Activated CD4-positive, alpha-beta memory T cell treated with anti-CD3 and anti-CD28 coated beads for 36 hours (primary cell): ENCODE measurements at places on chromosomes 12 and 14.

- DNase-seq: no peak
These were observed 11.5 kb downstream of the TECPR2 start for GRCh38 chr14:102374264-102374663.

- DNase-seq: peak; percentile 48
These were observed at the start of gene STON2 for GRCh38 chr14:81400202-81400678. Gene STON2, minus strand, starts transcription at chr14:81400324. Its CDS starts 1,942 bp downstream, at chr14:81398382.

DNA sequence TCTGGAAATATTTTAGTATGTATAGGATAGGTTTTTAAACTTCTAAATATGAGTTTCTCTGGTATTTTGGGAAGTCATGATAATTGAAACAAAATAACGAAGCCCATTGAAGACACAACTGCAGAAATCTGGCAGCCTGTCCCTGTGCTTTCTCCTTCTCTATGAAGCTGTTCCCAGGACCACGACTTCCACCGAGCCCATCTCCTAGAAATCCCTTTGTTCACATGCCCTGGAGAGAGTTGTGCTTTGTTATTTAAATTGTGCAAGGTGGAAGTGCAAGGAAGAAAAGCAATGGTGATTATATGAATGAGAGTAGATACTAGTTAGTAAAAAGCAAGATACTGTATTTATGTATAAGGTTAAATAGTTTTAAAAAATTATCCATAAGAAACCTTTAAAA is 32.2 kb downstream of the STK38L start:
- DNase-seq: no peak

DNA sequence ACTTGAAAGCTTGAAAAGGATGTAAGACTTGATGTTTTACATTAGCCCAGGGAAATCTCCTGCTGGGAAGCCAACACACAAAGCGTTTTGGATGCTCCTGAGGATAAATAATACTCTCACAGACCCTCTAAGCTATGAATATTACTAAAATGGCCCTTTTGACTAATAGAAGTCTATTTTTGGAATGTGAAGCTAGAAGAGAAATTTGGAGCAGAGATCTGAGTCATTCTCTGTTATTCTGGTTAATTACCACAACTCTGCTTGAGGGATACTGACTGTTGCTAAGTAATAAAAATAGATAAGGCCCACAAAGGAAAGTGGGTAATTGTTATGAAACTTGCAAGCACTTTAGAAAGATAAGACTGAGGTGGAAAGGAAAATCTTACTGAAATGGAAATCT is 346.2 kb upstream of the STXBP6 start:
- no peak for DNase-seq

- DNase-seq: no peak
These were observed 22.5 kb downstream of the SLC35E3 start for GRCh38 chr12:68768431-68768939.

- no peak for DNase-seq
These were observed 4.3 kb upstream of the HEBP1 start for GRCh38 chr12:13004361-13004760.

DNA sequence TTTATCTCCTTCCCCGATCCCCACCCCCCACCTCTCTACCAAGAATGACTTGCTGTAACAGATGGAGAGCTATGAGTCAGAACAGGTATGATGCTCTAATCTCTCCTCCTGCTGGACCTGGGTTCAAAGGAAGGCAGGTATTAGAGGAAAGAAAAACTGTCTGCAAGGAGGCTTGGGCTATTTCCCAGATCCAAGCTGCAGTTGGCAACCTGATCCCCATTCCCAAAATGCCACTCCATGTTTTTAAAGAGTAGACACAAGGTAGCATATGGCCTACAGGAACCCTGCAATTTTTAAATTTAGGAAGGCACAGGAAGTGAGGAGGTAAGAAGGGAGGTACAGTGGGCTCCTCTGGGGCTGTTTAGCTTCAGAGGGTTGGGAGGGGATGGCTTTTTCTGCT is 33.0 kb downstream of the SRRM4 start:
- no peak for DNase-seq

DNA sequence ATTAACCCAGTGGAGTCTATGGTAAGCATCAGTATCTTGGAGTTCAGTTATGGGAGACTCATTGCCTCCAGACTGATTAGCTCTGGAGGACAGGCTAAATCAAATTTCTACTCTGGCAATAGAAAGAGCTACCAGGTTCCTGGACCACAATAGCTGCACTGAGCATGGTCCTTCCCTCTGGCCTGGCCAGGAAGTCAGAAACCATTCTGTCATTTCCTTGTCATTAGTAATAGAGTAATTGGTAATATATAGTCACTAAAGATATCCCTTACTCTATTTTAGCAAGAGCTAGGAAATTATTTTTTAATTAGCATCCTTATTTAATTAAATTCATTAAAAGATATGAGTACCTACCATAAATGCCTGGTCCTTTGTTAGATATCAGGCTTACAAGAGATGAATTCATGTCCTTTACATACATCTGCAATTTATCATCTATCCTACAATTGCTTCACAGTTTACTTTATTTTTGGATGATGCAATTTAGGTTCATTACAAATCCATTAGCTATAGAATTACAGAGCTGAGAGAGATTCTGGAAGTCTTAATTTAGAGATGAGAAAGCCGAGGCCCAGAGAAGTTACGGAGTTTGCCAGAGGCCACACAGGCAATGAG is 23.7 kb upstream of the TDRD9 start:
- no peak for DNase-seq

- DNase-seq: no peak
These were observed 1.2 kb upstream of the FBXO33 start for GRCh38 chr14:39433452-39433813.

- no peak for DNase-seq
These were observed 1.0 kb downstream of the ITPK1 start for GRCh38 chr14:93114713-93115068.
